Stimulated activated CD8-positive, alpha-beta memory T cell treated with anti-CD3 and anti-CD28 coated beads, Interleukin-2, amount 100 ng/mL, for 48 hours (primary cell): ENCODE measurements at places on chromosomes 13 and 19.

GRCh38 chr19:43527860-43528622 is 1.0 kb upstream of the ETHE1 start:
- no peak for DNase-seq

DNA sequence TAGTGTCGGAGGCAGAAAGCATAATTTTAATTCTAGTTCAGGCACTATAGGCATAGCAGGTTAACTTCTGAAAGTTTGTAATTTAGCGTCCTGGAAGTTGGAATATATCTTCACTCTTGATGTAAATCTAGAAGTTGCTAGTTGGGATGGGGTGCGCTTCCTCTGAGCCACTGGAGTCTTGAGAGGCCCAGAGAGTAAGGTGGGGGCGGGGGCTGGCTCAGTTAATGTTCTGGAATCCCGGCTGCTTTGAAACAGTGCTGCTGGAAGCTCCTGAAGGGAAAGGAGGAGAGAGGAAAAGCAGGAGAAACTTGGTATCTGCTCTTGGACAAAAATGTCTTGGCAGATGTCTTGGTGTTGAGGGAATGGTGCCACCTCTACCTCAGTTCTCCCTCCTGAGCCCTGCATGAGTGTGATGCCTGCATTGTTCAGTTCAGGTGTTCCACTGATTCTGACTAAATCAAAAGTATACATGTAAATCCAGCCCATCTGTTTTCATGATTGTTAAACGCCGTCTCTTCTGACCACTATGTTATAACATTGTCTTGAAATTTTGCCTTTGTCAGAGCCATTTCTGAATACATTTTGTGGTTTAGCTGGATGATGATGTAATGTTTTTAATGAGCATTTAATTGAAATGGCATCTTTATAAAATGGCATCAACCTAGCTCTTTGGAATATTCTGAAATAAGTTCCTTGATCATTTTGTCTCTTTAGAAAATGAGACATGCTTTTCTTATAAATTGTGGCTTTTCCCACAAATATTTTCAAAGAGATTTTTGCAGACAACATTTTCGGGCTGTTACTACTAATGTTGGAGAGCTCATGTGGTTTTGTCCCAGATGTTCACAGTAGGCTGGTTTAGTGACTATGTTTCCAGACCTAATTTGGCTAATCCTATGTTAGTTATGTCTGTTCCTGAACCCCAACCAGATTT is 202.7 kb downstream of the SHISA2 start:
- no peak for DNase-seq

- no peak for DNase-seq
These were observed 9.9 kb upstream of the ACP7 start for GRCh38 chr19:39074205-39074692.

DNA sequence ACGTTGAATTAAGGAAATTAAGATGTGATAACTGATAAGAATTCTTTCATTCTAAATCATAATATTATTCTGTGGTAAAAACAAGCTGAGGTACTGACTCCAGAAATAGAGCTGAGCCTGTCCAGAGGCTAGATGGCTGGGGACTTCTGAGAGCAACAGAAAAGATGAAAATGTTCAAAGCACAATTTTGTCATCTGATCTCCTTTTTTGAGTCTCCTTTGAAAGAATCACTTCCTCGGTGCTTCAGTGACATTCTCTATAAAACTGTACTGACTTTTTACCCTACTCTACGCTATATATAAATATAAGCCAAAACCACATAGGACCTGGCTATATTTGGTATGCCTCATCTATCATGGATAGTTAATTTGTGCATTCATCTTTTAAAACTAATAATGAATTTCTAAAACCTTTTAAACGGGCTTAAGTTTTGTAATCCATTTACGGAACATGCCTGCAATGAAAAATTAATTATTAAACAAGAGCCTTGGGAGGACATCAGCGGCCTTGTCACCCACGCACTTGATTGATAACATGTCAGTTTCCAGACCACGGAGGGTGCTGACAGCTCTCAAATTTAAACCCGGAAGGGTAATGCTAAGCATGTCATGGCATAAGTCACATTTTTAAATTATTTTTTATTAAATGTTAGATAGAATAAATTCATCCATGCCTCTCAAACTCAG is 235.5 kb downstream of the PCDH9 start:
- no peak for DNase-seq

DNA sequence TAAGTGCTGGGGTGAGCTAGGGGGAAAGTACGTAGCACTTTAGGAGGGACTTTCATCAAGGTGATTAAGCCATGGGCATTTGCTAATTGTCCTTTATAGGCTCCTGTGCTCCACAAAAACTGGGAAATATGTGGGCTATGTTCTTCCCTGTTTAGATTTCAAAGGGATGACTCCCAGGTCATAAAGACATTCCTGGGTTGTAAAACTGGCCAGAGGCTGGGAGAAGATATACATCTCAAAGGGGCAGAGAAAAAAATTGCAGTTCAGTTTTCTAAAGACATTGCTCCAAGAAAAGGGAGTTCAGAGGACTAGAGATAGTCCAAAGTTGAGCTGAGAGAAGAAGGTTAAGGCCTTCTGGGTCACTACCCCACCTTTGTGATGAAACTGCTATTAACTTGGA is 204.8 kb downstream of the MYO16 start:
- no peak for DNase-seq

DNA sequence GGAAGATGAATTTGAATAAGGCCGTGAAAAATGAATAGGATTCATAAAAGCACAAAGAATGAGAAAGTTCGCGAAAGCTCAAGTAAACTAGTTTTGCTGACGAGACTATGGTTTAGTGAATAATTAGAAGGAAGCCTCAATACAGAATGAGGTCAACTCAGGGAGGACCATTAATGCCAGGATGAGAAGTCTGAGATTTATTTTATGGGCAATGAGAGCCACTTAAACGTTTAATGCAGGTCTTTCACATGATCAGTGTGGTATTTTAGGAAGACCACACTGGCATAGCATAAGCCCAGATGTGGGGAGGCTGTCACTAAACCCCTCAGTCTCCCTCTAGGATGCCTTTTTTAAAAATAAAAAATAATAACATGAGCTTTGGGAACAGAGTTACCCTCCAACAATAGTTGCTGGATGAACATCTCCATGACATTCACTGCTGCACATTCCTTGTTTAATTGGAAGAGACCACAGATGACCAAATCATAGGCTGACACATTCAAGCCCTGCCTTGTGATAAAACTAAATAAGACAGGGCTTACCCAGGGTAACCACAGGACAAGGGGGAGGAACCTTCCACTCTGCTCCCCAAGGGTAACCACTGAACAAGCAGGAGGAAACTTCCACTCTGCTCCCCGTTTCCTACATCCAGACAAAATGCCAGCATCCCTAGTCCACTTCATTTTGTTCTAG is 43.6 kb upstream of the LSM14A start:
- DNase-seq: no peak

DNA sequence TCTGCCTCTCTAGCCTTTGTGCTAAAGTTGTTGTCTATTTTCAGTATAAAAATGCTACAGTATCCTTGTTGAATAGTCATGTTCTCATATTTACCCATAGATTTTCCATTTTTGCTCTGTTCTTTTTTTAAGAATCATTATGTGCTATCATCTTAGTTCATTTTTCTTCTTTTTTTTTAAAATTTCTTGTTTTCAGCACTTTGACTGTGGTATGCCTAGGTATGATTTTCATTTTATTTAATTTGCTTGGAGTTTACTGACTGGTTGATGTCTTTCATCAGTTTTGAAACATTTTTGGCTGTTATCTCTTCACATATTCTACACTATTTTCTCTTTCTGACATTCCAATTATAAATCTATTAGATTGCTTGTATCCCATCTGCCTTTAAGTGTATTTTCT is 192.9 kb downstream of the PDS5B start:
- no peak for DNase-seq

DNA sequence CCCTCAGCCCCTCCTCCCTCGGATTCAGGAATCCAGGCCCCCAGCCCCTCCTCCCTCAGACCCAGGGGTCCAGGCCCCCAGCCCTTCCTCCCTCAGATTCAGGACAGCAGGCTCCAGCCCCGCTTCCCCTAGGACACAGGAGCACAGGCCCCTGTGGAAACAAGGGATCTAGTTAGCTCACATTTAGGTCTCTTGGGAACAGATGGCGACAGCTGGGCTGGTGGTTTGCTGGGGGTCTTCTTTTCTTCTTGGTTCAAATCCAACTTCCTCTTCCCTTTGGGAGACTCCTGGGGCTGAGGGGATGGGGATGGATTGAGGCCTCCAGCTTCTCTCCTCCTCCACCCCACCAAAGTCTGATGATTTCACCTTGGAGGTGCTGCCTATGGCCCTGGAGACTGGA is 19.6 kb downstream of the ZNF575 start:
- DNase-seq: no peak

DNA sequence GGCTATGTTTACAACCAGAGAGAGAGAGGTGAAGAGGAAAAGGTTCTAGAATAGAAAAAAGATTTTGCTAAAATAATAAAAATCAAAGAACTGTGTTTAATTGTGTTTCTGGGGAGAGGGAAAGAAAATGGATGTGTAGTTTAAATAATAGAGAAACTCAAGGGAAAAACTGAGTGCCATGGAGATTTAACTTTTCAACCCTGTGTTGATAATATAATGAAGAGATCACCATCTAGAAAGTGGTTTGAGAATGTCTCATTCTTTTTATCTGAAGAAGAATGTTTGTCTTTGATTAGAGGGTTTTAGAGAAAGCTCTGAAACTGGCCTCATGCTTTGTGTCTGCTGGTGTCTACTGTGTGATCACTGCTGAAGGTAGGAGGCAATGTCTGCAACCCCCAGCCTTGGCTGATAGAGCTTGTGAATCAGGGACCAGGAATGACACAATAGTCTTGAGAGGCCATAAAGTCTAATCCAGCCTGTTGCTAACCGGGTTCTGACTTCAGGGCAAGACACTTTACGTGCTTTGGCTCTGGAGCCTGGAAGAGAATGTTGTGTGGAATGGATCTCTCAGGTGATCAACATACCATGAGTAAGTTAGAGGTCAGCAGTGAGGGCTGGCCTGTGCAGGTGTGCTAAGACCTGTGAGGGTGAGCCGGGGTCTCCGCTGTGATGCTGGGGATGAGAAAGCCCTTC is 5.4 kb downstream of the COL4A2 start:
- no peak for DNase-seq

GRCh38 chr19:12453495-12453894 is 12.7 kb upstream of the ZNF443 start:
- DNase-seq: no peak

GRCh38 chr19:28961772-28962500 is 251.0 kb downstream of the UQCRFS1 start:
- no peak for DNase-seq

DNA sequence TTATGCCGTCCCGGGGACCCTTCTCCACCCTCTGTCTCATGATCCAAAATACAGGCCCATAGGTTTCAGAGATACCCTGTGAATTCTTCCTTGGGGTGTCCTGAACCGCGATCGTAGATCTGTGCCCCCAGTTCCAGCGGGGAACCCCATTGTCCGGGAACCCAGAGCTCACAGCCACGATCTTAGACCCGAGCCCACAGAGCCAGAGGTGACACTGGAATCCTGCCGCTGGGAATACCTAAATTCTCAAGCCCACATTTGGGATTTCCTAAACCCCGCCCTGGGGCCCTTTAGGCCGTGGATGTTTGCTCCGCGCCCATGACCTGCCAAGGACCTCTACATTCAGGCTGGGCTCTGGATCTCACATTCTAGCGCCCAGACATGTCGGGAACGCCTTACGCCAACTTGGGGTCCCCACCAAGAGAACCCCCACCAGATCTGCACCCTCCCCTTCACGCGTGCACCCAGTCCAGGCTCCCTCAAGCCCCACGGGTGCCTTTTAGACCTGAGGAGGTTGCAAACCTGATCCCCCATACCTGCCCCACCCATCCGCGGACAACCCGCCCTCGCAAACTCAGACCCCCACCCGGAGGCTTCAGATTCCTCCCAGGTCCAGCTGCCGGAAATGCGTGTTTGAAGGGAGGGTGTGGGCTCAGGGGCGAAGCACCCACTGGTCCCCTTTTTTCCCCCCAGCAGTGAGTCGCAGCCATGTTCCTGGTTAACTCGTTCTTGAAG is 605 bp downstream of the CAPNS1 start:
- DNase-seq: peak; percentile 14

DNA sequence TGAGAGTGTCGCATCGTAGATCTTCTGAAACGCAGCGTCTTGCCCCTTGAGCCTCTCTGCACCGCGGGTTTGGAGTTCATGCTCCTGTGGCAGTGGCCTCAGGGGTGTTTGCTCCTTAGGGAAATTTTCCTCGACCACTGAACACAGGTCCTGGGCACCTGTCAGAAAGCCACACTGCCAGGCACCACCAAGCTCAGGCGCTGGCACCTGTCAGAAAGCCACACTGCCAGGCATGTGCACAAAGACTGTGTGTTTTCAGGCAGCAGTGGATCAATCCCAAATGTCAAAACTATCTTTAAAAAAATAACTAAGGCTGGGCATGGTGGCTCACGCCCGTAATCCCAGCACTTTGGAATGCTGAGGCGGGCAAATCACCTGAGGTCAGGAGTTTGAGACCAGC is 87.1 kb downstream of the ATP11A start:
- no peak for DNase-seq

DNA sequence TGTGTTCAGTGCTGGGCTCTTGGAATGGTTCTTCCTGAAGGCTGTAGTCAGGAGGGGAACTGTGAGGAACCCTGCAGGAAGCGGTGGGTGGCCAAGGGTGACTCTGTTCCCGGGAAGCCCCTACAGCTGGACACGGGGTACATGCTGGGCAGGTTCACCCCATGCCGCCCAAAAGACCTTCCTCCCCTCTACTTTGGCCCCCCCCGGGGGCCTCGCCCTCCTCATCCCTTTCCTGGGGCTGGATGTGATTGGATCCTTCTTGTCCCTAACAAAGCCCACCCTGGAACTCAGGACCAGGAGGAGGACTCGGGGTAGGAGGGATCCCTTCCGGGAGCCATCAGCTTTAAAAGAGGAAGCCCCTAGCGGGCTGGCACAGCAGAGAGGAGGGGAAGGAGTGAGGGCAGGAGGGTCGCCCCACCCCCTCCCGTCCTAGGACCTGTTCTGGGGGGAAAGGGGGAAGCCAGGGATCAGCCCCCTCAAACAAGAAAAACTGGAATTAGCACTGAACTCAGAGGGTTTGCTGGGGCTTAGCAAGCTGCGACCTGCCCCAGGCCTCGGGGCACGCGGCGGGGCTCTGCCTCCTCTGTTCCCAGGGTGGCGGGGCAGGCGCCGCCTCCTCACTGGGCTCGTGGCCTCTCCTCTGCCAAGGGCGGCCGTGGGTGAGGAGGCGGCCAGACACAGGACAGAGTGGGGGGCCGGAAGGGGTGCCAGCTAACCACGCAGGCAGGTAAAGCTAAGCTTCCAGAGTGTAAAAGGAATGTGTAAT is 4.0 kb downstream of the CEBPA start:
- DNase-seq: no peak

GRCh38 chr13:72853000-72853399 is 71.1 kb downstream of the PIBF1 start:
- DNase-seq: no peak

- DNase-seq: no peak
These were observed 6.9 kb downstream of the SUGP2 start for GRCh38 chr19:19026299-19026971.

GRCh38 chr13:48009284-48009683 is 8.2 kb upstream of the SUCLA2 start:
- DNase-seq: no peak

- peak; percentile 7 for DNase-seq
These were observed at the start of gene TNFSF11 for GRCh38 chr13:42574011-42574410. Gene TNFSF11 (plus strand): TSS chr13:42574152. CDS start chr13:42574304, 152 bp downstream.
